Hematopoietic multipotent progenitor cell (in vitro differentiated cells): ENCODE measurements at places on chromosomes 1 and 21. TPM values are rescaled to one million over a fixed set of nuclear protein-coding genes. Genes with fewer than 3 reads are reported as not detected.

GRCh38 chr1:76292418-76293184, 218.1 kb downstream of the ST6GALNAC3 start:
- DNase-seq = no peak

SELE gene
- total RNA-seq = under 0.01 TPM

GRCh38 chr1:27293915-27294314, 28.0 kb upstream of the TMEM222 start:
- no peak for DNase-seq

- DNase-seq = no peak
Measured at GRCh38 chr1:70327306-70328076, 27.0 kb downstream of the ANKRD13C start.

RGS16 gene
- 0.27 TPM for total RNA-seq

LCE1D gene
- not detected for total RNA-seq
